ENCODE measurements at places on chromosomes 1 and 21.

DNA sequence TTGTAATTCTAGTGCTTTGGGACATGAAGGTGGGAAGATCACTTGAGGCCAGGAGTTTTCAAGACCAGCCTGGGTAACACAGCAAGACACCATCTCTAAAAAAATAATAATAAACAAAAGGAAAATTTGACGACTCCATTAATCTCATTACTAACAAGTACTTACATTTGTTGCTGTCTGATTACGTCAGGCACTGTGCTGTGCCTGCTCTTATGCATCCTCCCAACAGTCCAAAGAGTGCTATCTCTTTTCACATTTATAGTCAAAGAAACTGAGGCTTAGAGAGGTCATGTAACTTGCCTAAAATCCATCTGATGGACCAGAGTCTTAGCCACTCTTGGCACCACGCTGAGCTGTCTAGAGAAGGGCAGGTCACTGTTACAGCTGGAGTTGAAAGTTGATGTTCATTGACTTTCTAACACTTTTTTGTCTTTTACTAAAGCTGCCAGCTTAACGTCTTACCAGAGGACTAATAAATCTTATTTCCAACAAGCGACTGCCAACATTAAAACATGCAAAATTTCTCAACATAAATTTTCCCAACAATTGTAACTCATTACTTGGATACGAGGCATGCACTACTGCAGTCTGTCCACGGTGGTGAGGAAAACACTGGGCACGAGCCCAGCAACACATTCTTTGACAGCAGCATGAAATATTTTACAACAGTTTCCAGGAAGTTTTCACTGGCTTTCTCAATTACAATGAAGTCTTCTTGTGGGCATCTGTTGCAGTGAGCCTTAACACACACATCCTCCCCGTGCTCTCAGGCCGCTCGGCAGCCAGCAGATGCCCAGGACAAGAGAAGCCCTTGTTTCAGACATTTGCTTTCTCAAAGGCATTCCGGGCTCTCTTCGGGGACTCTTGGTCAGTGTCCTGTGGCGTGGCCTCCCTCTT is 262.9 kb upstream of the PROX1 start:
- DNase-seq = no peak

- no peak for DNase-seq
Observed at GRCh38 chr21:41349126-41349525, 12.7 kb upstream of the MX2 start.

DNA sequence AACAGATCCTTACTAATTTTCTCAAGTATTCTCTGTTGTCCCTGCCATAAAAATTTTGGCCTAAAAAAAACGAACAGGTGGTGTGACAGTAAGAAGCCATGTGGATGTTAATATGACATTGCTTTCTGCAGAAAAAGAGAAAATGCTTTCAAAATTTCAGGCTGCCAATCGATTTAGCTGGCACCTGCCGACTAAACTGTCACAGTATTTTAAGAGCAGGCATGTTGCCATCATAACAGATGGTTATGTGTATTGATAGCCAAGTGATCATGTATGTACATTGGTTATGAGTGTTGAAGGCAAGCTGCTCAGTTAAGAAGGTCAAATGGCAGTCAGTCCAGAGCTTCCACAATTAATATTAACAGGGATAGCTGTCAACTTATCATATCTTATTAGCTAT is 1017.0 kb downstream of the MRPL39 start:
- no peak for DNase-seq

DNA sequence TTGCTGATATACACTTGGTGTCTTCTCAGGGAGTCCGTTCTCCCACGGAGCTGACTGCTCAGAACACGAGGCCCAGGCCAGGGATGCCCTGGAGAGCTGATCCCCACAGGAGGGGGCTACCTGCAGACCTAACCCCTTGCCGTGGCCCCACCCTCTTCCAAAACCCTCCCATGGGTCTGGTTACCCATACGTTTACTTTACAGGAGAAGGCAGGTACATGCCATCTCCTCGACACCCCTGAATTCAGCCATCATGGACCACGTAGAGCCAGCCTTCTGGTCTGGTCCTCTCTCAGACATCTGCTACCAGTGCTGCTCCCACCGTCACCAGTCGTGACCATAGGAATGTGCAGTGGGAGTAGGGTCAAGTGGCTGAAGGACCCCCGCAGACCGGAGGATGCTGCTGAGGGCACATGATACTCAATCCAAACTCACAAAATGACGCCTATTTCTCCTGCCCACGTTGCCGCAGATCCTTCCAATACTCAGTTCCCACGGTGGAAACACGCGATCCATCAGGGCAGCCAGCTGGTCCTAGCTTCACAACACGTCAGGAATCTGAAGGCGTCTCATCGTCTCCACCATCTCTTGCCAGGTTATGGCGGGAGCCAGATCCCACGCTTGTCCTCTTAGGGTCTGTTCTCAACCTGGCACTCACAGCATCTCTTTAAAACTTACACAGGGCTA is 26.7 kb downstream of the PGBD5 start:
- no peak for DNase-seq

GRCh38 chr1:21680918-21681317 is 11.8 kb upstream of the RAP1GAP start:
- DNase-seq = no peak

DNA sequence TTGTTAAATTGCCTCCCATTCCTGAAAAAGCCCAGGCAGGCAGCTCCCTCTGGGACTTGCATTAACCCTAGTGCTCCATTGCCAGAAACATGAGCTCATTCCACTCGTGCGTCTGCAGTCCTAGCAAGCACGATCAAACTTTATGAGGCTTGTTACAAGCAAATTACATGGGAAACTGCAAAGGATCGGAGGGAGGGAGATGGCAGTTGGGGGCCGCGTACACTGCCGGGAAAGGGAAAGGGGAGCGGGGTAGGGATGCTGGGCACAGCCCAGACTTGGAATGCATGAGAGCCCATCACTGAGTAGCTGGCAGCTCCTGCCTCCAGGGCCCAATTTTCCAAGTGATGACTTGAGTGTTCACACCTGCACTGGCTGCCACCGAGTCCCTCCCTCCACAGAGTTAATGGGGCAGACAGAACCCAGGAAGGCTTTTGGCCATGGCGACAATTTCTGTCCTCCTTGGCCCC is 169.9 kb downstream of the BRINP2 start:
- no peak for DNase-seq

DNA sequence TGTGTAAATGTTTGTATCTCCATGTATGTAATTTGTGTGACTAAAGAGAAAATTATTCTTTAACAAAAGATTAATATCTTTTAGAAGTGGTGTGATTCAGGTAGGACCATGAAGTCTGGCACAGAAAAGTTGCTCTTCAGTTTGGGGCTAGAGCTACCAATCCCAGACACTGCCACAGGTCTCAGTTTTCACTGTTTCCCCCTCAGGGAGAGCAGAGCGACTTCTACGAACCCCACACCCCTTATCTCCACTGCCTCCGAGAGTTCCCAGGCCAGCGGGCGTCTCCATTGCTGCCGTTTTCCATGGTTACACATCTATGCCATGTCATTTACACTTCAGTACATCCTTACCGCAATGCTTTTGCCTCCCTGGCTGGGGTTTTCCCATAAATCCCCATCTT is 93.0 kb upstream of the SMYD2 start:
- no peak for DNase-seq

- DNase-seq = no peak
Observed at GRCh38 chr21:14657241-14658008, 111.3 kb upstream of the SAMSN1 start.

- DNase-seq = no peak
Observed at GRCh38 chr1:53130878-53131589, 11.4 kb downstream of the SLC1A7 start.

- no peak for DNase-seq
Observed at GRCh38 chr1:39494671-39495410, 3.4 kb downstream of the BMP8A start.

DNA sequence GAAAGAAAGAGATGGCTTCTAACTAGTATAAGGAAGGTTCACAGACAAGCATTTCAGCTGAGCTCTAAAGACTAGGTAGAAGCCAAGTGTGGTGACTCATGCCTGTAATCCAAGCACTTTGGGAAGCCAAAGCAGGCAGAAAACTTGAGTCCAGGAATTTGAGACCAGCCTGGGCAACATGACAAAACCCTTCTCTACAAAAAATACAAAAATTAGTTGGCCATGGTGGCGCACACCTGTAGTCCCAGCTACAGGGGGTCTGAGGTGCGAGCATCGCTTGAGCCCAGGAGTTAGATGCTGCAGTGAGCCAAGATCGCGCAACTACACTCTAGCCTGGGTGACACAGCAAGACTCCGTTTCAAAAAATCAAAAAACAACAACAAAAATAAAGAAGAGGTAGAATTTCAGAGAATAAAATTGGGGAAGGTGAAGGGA is 27.8 kb downstream of the FBXO42 start:
- DNase-seq = no peak

- no peak for DNase-seq
Observed at GRCh38 chr1:183443466-183443865, 25.3 kb upstream of the NMNAT2 start.

GRCh38 chr1:203324105-203325025 is 19.0 kb downstream of the BTG2 start:
- peak; percentile 43 for DNase-seq

- DNase-seq = no peak
Observed at GRCh38 chr1:62912028-62912638, 128.2 kb downstream of the ATG4C start.

DNA sequence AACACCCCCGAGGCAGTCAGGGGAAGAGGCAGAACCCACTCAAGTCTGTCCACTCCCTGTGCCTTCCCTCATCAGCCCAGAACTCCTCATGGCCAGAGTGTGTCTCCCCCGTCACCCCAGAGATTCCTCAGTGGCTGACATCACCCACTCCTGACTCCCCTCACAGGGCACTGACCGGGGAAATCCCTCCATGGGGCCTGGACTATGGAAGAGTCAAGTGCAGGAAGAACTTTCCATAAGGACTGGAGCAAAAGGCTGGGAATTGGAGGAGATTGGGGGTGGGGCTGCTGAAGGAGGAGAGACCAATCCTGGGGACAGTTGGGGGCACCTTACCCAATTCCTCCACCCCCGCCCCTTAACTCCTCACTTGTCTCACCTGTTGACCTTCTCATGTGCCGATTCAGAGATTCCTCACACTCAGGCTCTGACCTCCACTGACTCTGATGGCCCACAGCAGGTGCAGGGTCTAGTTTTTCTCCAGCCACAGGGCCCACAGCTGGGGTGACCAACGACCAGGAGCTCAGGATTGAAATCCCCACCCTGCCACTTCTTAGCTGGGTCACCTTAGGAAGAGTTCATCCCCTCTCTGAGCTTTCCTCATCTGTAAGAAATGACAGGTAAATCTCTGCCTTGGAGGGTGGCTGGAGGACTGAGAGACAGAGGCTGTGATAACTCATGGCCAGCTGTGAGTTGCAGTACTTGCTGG is 481 bp upstream of the EXTL1 start:
- DNase-seq = no peak

GRCh38 chr1:158998781-158999161 is 10.9 kb upstream of the IFI16 start:
- DNase-seq = no peak

DNA sequence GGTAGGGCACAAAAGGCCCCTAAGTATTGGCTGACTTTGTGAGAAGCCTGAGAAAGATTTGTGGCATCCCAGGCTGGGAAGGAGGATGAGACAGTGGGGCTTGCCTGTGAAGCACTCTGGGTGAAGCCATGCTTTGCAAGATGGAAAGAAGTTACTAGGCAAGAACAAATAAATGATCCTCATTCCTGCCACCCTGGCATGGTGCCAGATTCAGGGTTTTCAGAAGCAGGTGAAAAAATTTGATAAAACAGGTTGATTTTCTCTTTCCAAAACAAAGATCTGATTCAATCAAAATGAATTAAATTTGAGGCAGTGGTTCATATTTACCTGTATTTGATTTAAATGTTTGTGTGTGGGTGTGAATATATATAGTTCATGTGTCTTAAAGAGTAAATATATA is 386.9 kb upstream of the PROX1 start:
- DNase-seq = no peak

DNA sequence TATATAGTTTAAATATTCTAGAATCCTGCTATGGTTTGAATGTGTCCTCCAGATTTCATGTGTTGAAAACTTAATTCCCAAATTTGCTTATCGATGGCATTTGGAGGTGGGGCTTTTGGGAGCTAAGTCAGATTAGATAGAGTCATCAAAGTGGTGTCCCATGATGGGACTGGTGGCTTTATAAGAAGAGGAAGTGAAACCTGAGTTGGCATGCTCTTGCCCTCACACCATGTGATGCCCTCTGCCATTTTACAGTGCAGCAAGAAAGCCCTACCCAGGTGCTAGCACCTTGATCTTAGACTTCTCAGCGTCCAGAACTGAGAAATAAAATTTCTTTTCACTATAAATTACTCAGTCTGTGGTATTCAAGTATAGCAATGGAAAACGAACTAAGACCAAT is 111.3 kb downstream of the TGFB2 start:
- DNase-seq = no peak

DNA sequence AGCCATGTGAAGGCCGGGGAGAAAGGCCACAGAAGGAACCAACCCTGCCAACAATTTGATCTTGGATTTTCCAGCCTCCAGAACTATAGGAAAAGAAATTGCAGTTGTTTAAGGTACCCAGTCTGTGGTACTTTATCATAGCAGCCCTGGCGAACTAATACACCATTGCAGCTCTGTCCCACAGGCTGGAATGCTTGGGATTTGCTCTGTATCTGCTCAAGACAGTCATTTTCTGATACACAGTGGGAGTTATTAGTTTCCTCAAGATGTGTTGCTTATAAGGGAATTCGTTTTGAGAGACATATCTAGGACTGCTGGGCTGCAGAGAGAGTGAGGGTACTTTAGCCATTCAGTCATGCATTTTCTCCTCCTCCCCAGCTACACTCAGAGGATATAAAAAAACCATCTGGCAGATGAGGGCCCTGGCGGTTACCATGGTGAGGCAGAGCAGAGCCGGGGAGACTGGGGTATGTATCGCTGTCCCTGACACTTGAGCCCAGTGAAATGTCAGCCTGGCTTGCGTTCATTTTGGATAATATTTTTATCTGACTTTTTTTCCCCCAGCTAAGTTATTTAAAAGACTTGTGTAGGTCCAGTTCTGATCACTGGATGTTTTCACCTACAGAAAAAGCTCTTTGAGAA is 104.6 kb downstream of the DIRAS3 start:
- no peak for DNase-seq

GRCh38 chr1:175116210-175116798 is 48.7 kb downstream of the TNN start:
- DNase-seq = no peak

- no peak for DNase-seq
Observed at GRCh38 chr21:14560555-14560954, 14.4 kb upstream of the SAMSN1 start.

GRCh38 chr21:42739061-42739931 is 85.9 kb downstream of the PDE9A start:
- DNase-seq = no peak

DNA sequence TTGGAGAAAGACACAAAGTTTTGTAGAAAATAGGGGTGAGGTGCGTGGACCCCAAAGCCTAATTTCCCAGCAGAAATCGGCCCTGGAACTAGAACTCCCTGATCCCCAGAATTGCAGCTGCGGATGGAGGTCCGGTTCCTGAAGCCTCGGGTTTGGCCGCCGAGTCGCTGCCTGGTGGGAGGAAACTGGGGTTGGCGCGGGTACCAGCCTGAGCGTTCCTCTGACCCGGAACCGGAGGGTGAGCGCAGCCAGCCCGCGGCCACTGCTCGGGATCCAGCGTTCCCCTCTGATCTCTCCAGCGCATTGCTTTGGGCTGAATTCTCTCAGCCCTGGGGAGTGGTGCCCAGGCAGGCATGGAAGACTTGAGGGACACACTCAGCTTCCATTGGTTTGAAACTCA is 1.6 kb downstream of the ST6GALNAC5 start:
- DNase-seq = no peak

GRCh38 chr1:44377925-44378784 is 23.1 kb upstream of the ERI3 start:
- DNase-seq = peak; percentile 61

GRCh38 chr1:15188678-15189077 is 35.1 kb downstream of the TMEM51 start:
- DNase-seq = no peak
